ENCODE measurements at places on chromosomes 7 and 10.

- DNase-seq: no peak
These were observed 265.6 kb downstream of the CCDC3 start for GRCh38 chr10:12735843-12736462.

GRCh38 chr10:30784524-30784896 is 155.0 kb upstream of the LYZL2 start:
- no peak for DNase-seq

GRCh38 chr10:131743190-131744151 is 157.3 kb upstream of the PPP2R2D start:
- no peak for DNase-seq

- no peak for DNase-seq
These were observed 42.9 kb upstream of the CNPY1 start for GRCh38 chr7:155589001-155589980.

- DNase-seq: no peak
These were observed 55.1 kb downstream of the VOPP1 start for GRCh38 chr7:55517191-55517633.

- DNase-seq: no peak
These were observed 79.7 kb upstream of the MACROH2A2 start for GRCh38 chr10:69972981-69973397.

DNA sequence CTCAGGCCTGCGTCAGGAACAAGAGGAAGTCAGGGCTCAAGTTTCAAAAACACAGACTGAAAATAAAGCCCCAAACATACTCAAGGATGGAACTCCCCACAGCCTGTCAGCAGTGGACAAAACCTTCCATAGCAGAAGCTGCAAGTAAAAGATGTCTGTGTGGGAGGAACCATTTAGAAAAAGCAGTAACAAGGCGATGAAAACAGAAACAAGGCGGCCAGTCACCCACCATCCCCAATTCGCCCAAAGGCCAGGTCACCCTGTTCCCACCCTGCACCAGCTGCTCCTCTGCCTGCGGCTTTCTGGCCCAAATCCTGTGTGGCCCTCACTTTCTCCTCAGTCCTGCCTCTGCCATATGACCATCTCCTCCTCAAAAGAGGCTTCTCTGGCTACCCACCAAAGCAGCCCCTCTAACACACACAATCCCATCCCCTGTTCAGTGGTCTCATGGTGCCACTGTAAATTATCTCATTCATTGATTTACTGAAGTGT is 27.8 kb downstream of the KCNMA1 start:
- no peak for DNase-seq

GRCh38 chr10:11197266-11197712 is 179.6 kb downstream of the CELF2 start:
- DNase-seq: no peak
